ENCODE measurements at places on chromosomes 4 and X.

- no peak for DNase-seq
These were observed 14.3 kb downstream of the H2BW1 start for GRCh38 chrX:103999234-103999633.

DNA sequence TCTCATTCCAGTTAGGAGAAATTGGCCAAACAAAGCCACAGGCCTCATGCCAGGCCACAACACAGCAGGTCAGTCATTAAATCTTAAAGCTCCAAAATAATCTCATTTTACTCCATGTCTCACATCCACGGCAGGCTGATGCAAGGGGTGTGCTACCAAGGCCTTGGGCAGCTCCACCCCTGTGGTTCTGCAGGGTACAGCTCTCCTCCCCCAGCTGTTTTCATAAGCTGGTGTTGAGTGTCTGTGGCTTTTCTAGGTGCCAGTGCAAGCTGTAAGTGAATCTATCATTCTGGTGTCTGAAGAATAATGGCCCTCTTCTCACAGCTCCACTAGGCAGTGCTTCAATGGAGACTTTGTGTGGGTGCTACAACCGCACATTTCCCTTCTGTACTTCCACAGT is 949.2 kb downstream of the TECRL start:
- no peak for DNase-seq

DNA sequence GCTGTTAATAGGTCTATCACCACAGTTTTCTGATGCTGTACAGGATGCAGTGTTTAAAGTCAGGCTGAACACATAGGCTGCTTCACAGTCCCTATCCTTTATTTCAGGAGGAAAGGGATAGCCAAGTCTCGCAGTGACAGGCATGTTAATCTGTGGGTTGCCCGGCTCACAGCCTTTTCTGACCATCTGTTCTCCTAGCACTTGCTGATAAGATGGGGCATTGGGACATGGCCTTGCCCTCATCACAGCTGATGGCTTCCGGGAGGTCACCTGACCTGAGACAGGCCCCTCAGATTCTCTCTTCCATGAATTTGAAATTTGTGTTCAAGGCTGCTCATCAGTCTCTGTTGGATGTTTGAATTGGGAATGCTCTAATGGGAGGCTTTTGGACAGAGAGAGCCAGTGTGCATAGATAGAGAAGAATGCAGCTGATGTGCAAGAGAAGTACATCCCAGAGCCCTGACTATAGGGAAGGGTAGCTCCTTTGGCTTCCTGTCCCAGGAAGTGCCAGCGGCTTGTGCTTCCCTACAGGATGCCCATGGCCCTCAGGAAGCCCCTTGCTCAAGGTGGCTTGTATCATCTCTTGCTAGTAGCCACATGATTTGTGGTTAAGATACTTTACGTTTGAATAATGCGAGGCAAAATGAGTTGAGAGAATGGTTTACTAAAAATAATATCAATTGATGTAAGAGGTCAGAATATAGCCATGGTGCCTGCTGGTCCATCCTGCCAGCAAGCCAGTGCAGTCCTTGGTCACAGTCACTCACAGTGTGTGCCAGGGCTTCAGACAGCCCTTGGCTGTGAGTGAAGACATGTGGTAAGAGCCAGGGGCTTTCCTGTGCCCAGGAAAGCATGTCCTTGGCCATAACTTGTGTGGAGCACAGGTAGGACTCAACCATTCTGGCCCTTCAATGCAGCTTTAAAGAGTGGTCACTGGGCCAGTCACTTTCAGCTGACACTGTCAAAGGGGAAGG is 88.6 kb downstream of the TSPAN7 start:
- DNase-seq = no peak

DNA sequence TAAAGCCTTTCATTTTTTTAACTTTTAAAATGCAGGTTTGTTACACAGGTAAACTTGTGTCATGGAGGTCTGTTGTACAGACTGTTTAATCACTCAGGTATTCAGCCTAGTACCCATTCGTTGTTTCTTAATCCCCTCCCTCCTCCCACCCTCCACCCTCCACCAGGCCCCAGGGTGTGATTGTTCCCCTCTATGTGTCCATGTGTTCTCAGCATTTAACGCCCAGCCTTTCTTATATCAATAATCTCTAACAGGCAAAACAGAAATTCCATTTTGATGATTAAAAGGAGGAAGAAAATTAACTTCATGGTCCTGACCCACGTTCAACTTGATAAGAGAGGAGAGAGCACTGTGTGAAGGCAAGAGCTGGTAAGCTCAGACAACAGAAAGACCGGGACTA is 75.1 kb downstream of the TSPAN5 start:
- DNase-seq = no peak

- no peak for DNase-seq
These were observed 530.1 kb downstream of the INPP4B start for GRCh38 chr4:142316025-142316424.

DNA sequence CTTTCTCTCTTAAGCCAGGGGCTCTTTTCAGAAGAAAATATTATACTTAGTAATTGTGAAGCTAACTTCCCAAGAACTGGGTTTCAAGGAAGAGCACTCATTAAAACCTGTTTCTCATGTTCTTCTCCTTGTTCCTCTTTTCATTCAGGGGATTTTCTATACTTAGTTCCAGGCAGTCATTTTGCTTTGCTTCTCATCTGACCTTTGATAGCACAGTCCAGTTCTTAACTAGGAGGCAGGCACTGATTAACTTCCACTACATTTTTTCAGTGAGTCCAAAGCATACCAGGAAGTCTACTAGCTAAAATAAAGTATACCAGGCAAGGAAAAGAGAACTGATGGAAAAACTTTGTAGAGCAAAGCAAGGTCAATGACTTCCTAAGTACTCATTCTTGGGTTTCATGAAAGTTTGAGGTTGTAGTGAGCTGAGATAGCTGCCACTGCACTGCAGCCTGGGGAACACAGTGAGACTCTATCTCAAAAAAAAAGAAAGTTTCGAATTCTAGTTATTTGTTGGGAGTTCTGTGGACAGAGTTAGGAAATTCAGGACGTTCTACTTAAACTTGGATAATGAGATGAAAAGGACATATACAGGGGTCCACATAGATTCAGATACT is 190.1 kb upstream of the HS3ST1 start:
- DNase-seq = no peak

- peak; percentile 46 for DNase-seq
These were observed 14.1 kb downstream of the ZNF157 start for GRCh38 chrX:47384502-47384901.

DNA sequence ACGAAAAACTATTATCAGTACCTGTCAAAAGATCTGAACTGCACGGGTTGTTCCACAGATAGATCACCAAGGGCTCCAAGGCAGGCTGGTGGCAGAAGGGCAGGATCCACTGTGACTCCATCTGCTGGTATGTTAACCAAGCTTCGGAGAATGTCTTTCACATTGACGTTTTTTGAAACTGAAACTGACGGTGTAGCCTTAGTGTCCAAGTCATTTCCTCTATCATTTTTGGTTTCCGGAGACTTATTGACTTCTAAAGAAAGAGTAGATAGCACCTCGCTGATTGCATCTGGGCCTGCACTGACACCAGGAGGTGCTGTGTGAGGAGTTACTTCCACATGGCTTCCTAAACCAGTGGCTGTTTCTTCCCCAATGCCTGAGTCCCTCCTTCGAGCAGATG is 186.9 kb downstream of the LRBA start:
- peak; percentile 34 for DNase-seq

- DNase-seq = no peak
These were observed 148.8 kb downstream of the MGST2 start for GRCh38 chr4:139814323-139815015.

DNA sequence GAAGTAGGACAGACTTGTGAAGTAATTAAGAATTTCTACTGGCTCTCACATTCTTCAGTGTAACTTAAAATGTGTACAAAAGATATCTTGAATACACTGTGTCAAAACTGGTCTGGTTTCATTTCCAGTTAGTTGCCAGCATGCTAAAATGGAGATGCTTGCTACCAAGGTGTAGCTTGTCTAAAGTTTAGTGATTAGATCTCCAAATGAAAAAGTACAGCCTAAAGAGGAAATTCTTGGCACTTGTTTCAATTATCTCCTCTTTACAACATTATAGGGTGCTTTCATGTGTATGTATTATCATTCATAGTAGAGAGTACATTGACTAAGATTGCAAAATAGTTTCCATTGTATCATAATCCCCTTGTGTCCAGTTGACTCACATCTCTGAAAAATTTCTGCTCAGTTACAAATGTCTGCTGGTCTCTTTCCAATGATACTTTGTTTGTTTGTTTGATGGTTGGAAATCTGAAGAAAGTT is 97.3 kb upstream of the SPRY1 start:
- DNase-seq = no peak

DNA sequence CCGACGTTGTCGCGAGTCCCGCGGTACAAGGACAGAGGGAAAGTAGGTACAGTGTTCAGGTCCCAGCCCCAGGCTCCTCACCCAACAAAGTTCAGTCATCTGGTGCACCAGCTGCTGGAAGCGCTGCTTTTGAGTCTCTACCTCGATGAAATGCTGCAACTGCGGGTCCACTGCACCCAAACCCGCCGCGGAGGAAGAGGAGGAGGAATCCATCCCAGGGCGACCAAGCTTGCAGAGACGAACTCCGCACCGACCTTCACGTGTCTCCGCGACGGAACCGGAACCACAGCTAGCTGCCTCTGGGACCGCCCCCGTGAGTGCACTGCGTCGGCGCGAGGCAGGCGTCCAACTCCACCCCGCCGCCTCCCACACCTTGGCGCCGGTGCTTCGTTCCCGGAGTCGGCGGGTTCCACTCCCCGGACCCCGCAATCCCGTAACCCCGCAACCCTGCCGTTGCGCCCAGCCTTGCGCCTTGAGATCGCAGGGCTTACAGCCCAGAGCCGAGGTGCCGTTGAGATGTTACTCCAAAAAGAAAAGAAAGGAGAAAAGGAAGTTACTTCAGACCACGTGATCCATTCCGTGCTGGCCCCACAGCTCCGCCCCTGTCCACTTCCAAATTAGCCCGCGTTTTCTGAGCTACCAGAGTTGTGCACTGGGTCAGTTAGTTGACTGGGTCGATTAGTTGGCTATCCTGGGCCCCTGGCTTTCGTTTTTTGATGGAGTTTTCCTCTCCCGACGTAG is at the start of gene TIMM8A:
TIMM8A (minus strand) TSS at position 291 of the 741 bp plus-strand sequence; CDS start at position 213, 78 bp downstream.
- peak; percentile 60 for DNase-seq

GRCh38 chr4:181470306-181470705 is 772.9 kb upstream of the TENM3 start:
- DNase-seq = no peak

GRCh38 chr4:141065872-141066271 is 67.4 kb downstream of the RNF150 start:
- DNase-seq = no peak

- DNase-seq = no peak
These were observed 18.5 kb downstream of the IGFBP7 start for GRCh38 chr4:57091657-57092162.

DNA sequence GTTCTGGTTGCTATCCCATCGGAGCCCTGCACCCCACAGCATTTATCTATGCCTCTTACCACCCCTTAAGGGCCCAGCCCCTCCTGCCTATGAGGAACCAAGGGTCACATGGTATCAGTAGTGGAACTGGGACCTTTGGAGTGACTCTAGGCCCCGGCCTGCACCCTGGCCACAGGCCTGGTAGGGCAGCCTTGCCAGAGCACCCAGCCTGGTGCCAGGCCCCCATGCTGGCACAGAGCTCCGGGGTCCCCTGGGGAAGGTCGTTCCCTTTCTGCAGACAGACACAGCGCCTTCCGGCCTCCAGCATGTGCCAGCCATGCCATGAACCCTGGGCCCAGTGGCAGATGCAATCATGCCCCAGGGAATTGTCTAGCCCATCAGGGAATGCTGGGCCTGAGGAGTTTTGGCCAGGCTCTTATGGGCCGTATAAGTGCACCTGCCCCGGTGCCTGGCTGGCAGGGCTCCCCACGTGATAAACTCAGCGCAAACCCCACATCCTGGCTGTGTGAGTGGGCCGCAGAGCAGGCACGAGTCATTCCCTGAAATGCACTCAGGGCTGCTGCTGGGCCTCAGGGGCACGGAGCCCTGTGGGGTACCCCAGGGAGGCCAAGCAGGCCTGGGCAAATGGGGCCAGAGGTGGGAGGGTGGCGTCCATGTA is 19.8 kb upstream of the ADD1 start:
- no peak for DNase-seq

DNA sequence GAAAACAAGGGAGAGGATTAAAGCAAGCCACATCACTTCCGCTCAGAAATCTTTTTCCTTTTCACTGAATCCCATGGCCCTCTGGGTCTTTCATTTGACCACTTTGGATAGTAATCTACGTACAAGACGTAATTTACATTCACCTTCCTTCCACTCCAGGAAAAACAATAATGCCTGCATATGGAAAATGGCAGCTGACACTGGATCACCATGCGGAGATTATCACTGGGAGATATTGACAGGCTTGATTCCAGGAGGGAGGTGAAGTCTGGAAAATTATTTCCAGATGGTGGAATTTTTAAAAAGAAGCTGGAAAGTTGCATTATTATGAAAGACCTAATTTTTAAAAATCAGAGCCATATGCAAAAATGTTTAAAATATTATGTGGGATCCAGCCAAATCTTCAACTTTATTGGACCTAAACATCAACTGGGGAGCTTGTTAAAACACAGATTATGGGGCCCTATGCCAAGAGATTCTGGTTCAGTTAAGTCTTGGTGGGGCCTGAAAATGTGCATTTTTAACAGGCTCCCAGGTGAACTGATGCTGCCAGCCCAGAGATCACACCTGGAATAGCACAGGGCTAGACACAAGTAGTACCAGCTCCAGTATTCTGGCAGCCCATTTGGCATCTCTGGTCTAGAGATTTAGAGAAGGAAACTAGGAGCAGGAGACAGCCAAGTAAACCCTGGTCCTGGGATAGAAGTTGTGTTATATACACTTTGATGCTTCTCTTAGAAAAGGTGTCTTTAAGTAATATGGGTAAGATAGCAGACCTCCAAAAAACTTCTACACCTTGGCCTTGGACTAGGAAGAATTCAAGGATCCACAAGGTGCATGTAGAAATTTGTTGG is 290.3 kb upstream of the LDB2 start:
- no peak for DNase-seq

DNA sequence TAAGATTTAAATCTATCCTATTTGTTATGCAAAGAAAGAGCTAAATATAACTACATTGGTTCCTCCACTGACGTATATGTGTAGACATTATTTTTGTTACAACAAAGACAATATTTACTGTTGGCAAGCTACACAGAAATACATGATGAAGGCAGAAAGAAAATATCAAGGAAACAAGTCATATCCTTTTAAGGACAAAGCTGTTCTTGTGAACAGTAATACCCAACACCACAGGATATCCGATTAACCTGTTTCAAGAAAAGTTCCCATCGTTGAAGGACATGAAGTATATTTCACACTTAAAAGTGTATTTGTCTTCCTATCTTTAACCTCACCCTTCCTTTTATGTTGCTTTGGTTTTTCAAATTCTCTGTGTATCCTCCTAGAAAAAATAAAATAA is 235.8 kb upstream of the AADAT start:
- DNase-seq = no peak

Measured in T-helper 22 cell (primary cell).